ENCODE measurements at places on chromosomes 3 and 15. TPM values are rescaled to one million over a fixed set of nuclear protein-coding genes. Genes with fewer than 3 reads are reported as not detected.
A peak's percentile ranks its signal among the peaks of the same experiment; 100 is the strongest.

GRCh38 chr15:42737529-42738328 lies 801 bp upstream of the CDAN1 start:
- DNase-seq, result peak; percentile 58

Gene PCOLCE2
- 13.2 TPM for polyA plus RNA-seq

DNA sequence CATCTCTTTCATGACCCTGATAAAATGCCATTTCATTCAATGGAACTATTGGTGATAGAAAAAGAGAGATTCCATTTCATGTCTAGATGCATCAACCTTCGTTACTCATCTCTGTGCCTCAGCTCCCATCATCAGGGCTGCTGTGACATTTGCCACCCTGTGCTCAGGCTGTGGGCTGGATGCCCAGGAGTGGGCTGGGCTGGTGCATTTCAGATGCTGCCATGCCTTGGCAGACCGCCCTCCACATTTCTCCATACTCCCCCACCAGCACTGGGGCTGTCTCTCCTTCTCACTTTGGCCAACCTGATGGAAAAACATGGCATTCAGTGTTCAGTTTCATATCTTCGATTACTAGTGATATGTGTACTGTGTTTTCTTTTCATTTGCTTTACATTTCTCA lies 59.1 kb downstream of the DNASE1L3 start:
- peak; percentile 80 for DNase-seq

DNA sequence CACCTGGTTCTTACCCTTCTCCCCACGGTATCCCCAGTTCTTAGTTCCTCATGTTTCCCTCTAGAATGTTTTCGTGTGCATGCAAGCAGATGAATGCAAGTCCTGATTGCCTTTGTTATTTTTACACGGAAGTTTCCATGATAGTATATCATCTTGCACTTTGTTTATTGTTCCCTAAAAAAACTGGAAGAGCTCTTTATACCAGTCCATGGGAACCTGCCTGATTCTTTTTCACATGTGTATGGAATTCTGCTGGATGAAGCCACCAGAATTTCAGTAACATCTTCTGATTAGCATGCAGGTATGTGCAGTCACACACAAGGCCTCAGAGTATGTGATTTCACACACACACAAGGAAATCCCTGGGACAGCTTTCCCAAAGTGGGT lies 16.0 kb upstream of the LRRK1 start:
- DNase-seq, result no peak

Gene OR5K2
- polyA plus RNA-seq, result not detected

DNA sequence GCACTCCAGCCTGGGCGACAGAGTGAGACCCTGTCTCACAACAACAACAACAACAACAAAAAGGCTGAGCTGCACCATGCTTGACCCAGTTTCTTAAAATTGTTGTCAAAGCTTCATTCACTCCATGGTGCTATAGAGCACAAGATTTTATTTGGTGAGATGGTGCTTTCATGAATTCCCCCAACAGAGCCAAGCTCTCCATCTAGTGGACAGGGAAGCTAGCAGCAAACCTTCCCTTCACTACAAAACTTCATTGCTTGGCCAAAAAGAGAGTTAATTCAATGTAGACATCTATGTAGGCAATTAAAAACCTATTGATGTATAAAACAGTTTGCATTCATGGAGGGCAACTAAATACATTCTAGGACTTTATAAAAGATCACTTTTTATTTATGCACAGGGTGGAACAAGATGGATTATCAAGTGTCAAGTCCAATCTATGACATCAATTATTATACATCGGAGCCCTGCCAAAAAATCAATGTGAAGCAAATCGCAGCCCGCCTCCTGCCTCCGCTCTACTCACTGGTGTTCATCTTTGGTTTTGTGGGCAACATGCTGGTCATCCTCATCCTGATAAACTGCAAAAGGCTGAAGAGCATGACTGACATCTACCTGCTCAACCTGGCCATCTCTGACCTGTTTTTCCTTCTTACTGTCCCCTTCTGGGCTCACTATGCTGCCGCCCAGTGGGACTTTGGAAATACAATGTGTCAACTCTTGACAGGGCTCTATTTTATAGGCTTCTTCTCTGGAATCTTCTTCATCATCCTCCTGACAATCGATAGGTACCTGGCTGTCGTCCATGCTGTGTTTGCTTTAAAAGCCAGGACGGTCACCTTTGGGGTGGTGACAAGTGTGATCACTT lies 2.0 kb downstream of the CCR5 start:
- no peak for DNase-seq

DNA sequence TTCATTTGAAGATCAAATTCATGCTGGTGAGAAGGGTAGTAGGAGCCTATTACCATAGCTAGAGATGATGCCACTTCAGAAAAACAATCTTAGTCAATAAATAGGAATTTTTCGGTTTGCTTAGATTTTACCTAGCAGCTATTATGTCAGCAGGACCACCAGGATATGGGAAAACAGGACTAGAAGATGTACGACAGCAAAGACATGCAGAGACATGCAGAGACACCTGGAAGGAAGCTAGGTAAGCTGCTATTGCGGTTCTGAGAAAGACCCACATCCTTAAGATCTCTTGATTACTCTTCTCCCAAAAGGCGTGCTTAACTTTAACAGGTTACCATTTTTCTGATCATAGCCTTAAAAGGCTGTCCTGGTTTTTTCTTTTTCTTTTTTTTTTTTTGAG lies 64.8 kb upstream of the THSD4 start:
- no peak for DNase-seq

Gene LRRK1
- 9.6 TPM for polyA plus RNA-seq

Gene TMEM212
- not detected for polyA plus RNA-seq

Gene EPHB1
- polyA plus RNA-seq, result not detected

GRCh38 chr15:86296769-86297168 lies 217.1 kb downstream of the AGBL1 start:
- DNase-seq, result no peak

DNA sequence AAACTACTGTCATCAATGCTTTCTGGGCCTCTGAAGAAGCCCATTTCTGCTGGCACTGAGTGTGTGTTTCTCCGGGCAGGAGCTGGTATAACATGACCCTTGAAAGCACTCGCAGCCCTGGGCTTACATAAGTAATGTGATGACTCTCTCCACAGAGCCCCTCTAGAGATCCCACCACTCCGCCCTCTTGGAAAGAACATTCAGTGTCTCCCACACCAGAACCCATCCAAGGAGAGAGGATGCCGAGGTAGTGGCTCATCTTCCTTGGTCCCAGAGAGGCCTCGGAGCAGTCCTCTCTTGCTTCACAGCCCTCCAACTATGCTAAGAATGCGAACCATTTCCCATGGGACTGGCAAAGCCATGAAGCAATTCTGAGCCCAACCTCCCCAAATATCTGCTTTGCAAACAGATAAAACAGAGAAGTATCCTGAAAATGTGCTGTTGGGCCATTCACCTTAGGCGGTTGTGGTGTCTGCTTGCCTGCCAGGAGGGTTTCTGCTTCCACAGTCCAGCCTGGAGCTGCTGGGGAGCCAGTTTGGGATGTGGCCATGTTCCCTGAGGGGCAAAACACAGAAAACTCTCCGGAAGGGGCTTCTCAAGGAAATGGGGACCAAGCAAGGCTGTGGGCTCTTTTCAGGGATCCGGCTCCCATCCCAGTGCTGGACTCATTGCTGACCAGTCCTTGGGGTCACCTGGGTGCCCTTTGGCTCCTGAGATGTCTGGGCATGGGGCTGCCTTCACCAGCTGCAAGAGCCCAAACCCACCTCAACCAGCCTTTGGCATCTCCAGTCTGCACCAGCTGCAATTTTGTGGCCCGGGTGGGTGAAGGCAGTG lies 47.3 kb downstream of the AMOTL2 start:
- DNase-seq, result peak; percentile 92

DNA sequence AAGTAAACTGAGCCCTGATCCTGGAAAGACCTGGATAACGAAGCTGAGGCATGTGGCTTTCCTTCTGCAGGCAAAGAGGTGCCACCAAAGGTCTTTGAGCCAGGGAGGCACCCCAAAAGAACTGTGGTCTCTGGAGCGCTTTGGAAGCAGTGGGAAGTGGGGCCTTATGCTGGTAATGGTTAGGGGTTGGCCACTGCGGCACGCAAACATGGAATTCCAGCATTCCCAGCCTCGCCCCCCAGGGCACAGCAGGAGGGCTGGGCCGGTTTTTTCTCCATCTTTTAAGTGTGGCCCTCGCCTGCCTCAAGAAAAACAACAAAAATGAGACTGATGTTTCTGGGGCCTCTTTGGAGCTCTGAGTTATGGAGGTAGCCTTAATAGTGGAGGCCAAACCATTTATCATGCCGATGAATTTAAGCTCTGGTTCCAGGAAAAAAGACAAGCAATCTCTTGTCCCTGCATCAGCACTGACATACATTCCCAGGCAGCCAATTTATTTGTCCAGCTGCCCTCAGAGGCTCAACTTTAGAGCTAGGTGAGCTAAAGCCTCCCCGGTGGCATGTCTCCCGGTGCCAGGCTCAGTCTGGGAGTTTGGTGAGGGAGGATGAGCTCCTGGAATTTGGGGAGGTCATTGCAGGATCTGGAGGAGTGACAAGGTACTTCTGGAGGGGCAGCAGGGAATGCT lies 109.0 kb downstream of the TLE3 start:
- no peak for DNase-seq

DNA sequence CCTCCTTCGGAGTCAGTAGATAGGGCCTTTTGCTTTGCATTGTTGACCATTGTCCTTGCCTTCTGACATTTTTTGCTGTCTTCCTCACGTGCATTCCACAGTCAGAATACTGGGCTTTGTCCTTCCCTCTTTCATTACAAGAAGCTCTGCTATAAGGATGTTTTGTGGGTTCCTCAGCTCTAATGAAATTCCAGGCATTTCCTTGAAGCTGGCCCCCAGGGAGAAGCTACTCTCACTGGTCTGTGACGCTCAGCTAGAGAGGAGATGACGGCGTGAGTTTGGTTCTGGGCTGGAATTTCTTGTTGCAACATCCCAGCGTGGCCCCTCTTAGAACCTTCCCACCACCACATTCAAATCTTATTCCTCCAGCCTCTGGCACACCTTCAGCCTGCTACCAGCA lies 210.2 kb downstream of the TJP1 start:
- DNase-seq, result no peak

DNA sequence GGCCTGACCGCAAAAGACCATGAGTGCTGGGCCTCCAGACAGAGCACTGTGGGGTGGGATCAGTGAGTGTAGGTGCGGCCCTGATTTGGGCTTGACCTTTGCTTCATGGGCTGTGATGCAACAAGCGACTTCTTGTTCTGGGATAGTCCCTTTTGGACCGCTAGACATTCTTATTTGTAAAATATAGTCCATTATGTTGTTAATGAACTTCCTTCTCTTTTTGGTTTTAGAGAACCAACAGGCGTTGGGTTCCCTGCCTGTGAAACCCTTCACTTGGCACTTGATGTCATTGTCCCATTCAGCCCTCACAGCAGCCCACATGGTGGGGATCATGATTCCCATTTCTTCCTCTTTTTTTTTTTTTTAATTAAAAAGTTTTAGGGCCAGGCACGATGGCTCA lies 15.8 kb upstream of the TRH start:
- no peak for DNase-seq
